Fibroblast of the conjunctiva (primary cell): ENCODE measurements at places on chromosomes 13 and 19.

DNA sequence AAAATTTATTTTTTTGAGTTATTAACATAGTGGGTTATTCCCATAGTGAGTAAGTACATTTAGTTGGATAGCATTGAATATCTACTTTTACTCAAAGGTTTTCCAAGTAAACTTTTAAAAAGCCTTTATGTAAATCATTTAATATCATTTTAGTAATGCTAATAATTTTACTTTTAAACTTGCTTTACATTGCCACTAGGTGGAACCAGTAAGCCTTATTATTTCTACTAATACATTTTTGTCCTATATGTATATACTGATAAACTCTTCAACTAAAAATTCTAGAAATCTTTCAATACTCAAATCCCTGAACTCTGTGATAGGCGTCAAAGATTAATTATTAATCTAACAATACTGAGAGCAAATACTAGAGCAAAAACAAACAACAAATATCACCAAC, 1709.2 kb upstream of the PCDH20 start:
- peak; percentile 5 for DNase-seq

DNA sequence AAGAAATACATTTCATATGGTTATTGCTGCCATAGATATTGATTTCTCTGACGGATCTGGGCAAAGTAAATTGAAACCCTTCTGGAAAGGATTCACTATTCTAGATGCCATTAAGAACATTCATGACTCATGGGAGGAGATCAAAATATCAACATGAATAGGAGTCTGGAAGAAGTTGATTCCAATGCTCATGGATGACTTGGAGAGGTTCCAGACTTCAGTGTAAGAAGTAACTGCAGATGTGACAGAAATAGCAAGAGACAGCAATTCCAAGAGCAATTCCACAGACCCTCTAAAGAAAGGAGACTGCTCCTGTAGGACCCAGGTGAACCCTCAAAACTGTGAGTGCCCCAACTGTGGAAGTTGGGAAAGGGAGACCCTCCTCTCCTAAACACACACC, 30.9 kb upstream of the KCTD12 start:
- peak; percentile 40 for DNase-seq

DNA sequence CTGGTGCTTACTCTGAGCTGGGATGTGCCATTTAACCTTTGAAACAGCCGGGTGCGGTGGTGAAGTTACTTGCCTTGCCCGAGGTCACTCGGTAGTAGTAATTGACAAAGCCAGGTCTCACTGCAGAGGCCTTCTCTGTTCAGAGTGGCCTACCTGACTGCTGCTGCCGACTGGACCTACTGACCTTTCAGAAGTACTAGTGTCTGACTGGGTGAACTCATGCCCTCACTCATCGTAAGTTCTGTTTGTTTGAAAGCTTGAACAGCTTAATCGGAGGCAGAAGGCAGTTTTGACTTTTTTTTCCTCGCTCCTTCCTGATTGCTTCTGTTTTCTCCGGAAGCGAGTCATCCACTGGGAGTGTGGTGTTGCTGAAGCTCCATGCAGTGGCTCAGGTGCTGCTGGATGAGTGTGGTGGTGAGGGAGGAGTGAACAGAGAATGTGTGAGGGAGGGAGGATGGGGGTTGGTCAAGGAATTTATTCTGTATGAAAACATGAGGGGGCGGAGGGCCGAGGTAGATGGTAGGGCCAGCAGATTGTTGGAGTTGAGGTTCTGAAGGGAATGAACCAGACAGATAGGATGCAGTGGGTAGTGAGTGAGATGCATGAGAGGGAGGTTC, 2.7 kb downstream of the SPINT2 start:
- DNase-seq = no peak

DNA sequence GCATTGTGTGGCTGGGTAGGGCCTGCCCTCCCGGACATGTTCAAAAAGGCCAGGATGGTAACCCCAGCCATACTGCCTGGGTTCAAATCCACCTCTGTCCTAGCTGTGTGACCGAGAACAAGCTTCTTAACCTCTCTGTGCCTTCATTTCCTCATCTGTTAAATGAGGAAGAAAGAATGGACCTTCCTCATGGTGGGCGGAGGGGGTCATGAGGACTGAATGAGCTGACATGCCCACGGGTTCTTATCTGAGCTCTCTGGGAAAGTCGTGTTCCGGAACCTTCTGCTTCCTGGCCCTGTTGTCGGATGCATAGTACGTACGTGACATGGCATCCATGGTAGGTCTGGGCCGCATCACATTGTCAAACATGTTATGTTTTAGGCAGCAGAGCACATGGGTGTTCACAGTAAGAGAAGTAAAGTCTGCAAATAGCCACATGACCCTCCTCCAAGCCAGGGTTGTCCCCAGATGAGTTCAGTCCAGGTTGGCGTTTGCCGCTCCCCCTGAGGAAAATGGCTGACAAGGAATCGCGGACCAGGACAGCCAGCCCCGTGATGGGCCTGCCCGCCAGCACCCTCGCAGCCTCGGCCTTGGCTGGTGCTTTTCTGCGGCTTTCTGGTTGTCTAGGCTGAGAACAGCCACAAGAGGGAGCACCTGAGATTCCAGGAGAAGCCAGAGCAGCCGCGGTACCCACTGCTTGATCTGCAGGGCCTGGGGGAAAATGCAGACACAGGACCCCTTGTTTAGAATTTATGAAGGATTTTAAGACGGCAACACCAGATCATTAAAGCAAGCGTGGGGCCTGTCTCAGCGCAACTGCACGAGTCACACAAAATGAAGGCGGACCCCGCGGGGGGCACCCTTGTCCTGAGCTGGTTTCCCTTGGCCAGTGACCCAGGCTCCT, 2.4 kb upstream of the NTN5 start:
- DNase-seq = peak; percentile 55

GRCh38 chr19:41367848-41368301, 3.9 kb upstream of the B9D2 start:
- DNase-seq = peak; percentile 69

DNA sequence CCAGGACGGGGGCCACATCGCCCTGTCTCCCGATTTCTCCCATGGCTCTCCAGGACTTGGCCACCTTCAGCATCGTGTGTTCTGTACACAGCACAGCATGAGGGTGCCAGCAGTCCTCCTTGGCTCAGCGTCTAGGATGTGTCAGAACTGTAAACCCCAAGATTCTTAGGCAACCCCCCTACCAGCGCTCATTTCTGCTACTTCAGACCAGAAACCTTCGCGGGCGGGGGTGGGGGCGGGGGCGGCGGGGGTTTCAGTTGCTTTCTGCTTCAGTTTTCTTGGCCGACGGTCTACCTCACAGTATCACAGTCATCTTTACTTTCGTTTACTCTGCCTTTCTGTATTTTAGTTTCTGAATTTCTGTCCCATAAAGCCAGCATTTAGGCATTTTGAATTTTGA, 82.4 kb downstream of the GGACT start:
- no peak for DNase-seq

DNA sequence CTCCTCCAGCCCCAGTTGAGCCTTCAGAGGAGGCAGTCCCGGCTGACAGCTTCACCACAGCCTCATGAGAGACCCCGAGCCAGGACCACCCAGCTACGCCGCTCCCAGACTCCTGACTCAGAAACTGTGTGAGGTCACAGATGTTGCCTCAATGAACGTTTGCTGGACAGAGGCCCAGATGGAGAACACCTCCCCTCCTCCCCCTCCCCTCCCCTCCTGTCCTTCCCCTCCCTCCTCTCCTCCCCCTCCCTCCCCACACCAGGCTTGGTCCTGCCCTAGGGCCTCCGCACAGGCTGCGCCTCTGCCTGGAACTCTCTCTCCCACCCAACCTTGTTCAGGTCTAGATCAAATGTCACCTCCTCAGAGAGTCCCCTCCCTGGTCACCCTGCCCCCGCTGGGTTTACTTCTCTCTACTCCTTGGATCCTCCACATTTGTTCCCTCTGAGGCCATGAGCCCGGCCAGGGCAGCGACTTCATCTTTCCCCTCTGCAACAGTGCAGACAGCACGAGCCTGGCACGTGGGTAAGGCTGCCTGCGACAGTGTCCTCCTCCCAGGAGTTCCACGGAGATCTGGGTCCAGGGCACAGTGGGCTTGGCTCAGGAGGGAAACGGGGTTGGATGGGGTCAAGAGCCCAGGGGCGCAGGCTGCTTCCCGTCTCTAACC, 17.4 kb downstream of the PIP5K1C start:
- DNase-seq = peak; percentile 35

DNA sequence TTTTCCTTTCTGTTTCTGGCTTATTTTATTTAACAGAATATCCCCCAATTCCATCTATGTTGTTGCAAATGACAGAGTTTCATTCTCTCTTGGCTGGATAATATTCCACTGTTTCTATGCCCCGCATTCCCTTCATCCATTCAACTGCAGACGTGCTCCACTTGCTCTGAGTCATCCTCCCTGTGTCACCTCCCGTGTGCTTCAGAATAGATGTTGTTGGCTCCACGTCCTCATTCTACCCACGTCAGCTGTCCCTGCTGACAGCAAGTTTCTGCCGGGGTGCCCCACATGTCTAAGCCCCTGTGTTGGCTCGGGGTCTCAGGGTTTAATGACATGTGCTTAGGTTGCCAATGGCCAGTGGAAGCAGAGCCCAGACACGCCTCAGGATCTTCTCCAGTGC, 1041.0 kb downstream of the UQCRFS1 start:
- no peak for DNase-seq

DNA sequence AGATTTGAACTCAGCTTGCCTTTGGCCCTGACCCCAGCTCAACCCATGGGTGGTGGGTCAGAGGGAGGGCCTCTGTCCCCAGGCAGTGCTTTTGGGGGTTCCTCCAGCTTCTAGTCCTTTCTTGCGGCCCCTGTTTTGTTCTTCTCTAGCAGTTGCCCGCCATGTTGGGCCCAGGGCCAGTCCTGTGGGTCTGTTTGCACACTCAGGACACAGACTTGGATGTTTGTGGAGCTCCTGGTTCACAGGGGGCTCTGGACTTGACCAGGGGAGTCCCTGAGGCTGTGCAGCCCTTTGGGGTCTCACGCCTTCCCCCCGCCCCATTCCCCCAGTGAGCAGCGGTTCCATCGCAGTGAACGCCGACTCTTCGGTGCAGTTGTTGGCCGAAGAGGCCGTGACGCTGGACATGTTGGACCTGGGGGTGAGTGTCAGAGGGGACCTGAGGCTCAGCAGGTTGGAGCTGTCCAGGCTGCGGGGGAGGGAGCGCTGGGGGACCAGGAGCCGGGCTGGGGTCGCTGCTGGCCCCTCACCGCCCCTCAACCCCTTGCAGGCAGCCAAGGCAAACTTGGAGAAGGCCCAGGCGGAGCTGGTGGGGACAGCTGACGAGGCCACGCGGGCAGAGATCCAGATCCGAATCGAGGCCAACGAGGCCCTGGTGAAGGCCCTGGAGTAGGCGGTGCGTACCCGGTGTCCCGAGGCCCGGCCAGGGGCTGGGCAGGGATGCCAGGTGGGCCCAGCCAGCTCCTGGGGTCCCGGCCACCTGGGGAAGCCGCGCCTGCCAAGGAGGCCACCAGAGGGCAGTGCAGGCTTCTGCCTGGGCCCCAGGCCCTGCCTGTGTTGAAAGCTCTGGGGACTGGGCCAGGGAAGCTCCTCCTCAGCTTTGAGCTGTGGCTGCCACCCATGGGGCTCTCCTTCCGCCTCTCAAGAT, 2.5 kb downstream of the ATP5F1D start:
- peak; percentile 71 for DNase-seq

GRCh38 chr19:31534231-31534630, 185.0 kb upstream of the TSHZ3 start:
- DNase-seq = no peak

DNA sequence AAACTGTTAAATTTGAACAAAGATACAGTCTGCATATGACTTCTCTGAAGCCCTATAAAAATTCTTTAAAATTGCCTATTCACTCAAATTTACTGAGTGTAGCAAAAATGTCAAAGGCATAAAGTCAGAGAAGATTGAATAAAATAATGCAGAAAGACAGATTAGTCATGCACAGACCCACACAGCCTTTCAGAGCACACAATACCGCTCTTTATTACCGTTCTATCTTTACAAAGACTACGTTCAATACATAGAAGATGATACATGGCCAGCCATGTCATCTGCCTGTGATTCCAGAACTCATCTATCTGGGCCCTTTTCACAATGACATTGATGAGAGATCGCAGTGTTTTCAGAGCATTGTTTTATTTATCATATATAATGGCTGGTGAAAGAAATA, 107.2 kb downstream of the URI1 start:
- DNase-seq = no peak

DNA sequence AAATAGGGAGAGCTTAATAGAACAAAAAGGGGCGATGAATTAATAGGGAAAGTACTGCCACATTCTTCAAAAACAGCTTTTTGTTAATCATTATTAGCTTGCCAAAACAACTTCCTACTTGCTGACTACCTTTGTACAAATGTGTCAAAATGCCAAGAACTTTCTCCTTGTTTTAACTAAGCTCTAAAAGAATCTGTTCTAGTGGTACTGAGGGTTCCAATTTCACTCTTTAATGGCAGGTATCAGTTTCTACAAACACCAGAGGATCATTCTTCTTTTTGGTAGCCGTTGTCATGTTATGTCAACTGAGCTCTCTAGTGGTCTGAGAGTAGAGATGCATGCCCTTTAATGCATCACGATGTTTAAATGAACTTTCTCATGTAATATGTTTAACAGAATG, 29.4 kb upstream of the FBXL3 start:
- DNase-seq = no peak

- peak; percentile 43 for DNase-seq
These were observed 48.4 kb downstream of the CAB39L start for GRCh38 chr13:49395451-49395865.

- DNase-seq = no peak
These were observed 202.8 kb downstream of the URI1 start for GRCh38 chr19:30144802-30145201.

- DNase-seq = no peak
These were observed 48.6 kb upstream of the UBE2L5 start for GRCh38 chr13:30373727-30374126.

GRCh38 chr19:9014803-9015202, 4.6 kb upstream of the MUC16 start:
- no peak for DNase-seq

- no peak for DNase-seq
These were observed 942.9 kb upstream of the PCDH20 start for GRCh38 chr13:62358646-62358932.

DNA sequence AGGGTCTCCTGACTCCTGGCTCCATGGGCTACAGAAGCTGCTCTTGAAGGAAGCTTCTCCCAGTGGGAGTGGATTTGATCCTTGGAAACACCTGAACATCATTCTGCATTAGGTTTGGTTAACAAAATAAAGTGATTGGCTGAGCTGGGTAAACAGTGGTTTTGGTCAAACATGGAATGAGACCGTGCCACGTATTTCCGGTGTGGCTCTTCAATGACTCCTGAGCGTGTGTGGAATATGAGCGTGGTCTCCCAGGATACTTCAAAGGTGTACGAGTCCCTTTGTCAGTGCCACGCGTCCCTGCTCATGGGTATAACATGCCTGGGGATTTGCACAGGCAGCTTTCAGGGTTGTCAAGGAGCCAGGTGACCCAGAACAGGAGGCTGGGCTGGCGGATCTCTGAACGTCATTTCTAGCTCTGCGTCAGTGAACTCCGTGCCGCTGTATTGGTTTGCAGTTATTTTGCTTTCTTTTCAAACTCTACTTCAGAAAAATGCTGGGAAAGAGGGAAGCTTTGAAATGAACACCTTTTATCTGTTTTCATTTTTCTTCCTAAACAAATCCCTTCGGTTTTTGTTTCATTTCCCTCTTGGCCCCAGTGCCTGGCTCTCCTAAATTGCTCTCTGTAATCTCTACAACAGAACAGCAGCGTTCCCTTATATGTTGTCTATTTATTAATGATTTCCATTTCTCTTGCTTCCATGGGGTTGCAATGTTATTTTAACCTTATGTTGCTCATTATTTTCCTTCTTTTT, 26.3 kb upstream of the GJB6 start:
- no peak for DNase-seq

- no peak for DNase-seq
These were observed 29.7 kb upstream of the FAM216B start for GRCh38 chr13:42751693-42752092.

GRCh38 chr13:41645331-41645730, 188.0 kb downstream of the RGCC start:
- peak; percentile 55 for DNase-seq
